ENCODE measurements at places on chromosomes 13 and 19.
A peak's percentile ranks its signal among the peaks of the same experiment; 100 is the strongest.

GRCh38 chr19:920051-920864 is 3.1 kb downstream of the KISS1R start:
- DNase-seq = peak; percentile 58

GRCh38 chr19:41945135-41945766 is 13.9 kb downstream of the RABAC1 start:
- DNase-seq = peak; percentile 92

DNA sequence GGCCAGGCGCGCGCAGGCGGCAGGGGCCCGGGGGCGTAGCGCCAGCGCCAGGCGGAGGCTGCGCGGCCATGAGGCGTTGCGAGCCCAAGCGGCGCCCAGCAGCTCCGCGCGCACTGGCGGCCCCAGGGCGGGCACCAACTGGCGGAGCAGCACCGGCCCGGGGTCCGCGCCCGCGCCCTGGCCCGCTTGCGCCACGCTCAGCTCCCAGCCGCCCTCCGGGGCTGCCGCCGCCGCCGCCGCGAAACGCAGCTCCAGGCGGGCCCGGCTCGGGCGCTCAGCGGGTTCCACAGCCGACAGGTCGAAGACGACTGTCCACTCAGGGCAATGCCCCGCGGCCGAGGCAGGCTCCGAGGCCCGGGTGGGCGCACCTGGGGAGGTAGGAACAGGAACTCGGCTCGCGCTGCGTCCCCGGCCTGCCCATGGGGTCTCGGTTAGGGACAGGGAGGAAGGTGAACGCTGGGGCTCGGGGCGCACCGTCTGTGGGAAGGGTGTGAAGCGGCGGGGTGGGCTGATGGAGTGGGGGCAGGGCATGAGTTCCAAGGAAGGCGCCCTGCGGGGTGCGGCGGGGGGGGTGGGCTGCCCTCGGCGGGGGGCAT is 26.8 kb downstream of the CERS1 start:
- no peak for DNase-seq

- no peak for DNase-seq
Measured at GRCh38 chr13:44169018-44169911, 204.4 kb upstream of the SERP2 start.

- DNase-seq = no peak
Measured at GRCh38 chr19:18098891-18099622, 1.5 kb downstream of the MAST3 start.

DNA sequence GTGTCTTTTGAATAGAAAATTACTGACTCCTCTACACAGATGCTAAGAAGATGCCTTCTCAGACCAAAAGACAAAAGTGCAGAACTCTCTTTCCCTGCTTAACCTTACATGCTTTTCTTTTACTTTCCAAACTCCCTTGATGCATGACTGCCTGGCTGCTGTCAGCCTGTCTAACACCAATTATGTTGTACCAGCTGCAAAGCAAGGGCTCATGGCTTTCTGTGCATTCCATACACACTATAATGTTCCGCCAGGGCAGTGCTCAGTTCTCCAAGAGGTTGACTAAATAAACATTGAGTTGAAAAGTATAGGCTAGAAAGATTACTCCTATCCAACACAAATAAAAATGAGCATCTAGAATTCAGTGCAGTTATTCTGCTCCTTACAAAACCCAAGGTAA is 330.4 kb upstream of the NBEA start:
- no peak for DNase-seq

- peak; percentile 34 for DNase-seq
Measured at GRCh38 chr13:114131583-114132418, 622 bp downstream of the RASA3 start.

- no peak for DNase-seq
Measured at GRCh38 chr19:3842948-3843347, 25.9 kb downstream of the ZFR2 start.

- DNase-seq = no peak
Measured at GRCh38 chr19:13790354-13790753, 4.9 kb upstream of the ZSWIM4 start.

- DNase-seq = no peak
Measured at GRCh38 chr13:27168906-27169657, 2.5 kb downstream of the USP12 start.

- DNase-seq = no peak
Measured at GRCh38 chr13:50370303-50370950, 355.2 kb downstream of the KCNRG start.

DNA sequence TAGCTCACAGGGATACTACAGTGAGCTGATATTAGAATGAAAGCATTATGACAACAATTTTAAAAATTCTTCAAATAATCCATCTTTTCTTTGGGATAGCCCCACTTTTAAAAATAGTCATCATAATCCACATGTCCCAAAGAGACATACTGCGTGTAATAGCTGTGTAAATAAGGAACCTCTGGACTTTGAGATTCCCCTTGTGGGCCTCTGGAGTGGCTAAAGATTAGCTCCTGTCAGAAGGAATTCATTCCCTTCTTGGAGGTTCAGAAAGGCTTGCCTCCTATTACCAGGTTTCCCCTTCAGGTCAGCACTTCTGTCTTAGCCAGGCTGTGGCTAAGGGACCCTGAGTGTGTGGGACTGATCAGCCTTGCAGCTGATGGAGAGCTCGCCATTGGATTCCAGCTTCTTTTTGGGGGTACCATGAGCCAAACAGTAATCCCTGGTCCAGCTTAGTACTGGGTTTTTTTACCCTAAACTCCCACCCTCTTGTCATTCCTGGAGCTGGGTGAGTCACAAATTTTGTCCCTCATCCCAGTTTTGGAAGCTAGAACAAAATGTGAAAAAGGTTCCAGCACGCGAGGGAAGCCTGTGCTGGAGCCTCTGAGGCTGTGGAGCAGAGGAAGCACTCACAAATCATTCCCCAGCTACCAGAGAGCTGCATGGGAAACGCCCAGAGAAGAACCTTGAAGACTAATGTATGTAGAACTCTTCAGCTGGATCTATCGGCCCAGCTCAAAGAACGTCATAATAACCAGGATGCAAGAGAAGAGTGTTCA is 96.7 kb downstream of the RNASEH2B start:
- no peak for DNase-seq

DNA sequence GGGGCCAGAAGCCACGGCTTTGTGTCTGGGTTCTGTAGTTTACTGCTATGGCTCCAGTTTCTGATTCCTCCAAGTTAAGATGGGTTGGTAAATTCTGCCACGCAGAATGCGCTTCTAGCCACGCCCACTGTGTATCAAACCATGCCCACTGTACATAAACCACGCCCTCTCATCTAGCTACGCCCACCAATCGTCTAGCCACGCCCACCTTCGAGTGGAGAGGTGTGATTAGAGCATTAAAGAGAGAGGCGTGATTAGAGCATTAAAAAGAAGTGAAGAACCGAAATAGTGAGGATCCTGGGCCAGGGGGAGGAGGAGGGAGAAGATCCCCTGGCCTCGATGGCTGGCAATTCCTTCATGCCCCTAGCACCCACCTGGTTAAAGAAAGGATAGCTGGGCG is 43.7 kb upstream of the ADGRE5 start:
- DNase-seq = peak; percentile 37

DNA sequence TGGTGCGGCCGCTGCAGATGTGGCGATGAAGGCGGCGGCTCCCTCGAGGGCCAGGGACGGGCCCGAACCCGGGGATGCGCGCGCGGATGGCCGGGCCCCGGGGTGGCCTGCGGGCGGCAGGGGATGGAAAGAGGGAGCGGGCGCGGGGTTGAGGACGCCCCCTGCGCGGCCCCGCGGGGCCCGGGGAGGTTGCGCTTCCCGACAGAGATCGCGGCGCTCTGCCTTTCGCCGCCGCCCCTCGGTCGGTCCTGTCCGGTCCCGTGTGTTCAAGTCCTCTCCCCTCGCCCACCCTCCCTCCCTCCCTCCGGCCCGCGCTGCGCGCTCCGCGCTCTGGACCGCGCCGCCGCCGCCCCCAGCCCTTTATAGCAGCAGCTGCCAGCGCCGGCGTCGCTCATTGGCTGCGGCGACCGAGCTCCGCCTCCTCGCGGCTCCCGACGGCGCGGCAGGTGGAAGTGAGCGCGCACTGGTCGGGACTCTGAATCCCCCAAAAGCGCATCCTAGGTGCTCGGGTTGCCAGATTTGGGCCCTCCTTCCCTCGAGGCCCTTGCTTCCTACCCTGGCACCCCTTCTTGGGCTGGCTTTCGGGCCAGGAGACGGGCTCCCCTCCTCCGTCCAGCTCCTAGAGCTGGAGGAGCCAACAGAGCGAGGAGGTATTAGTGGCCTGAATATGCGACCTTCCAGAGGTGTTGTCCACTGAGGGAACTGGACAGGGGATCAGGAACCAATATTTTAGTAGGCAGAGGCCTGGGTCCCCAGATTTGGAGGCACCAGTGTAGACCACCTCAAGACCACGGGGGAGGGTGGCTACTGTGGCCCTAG is at the start of gene ELAVL3:
Gene ELAVL3 (minus strand): TSS at position 332 of the 819 bp plus-strand sequence. CDS start 438 bp downstream, outside the sequence.
- DNase-seq = no peak

DNA sequence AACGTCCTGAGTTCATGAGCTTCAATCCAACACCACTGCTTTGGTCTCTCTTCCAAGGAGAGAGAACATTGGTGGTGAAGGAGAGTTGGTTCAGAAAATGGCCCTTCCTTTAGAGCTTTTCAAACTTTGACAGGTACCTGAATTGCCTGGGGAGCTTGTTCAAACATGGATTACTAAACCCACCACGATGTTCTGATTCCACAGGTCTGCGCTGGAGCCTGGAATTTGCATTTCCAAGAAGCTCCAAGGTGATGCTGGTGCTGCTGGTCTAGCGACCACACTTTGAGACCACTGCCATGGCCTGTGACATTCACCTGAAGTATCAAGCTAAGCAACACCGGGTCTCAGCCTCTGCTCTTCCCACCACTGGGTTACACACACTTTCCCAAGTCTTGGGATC is 60.2 kb downstream of the GSX1 start:
- DNase-seq = no peak

GRCh38 chr13:50078895-50079654 is 63.8 kb downstream of the KCNRG start:
- DNase-seq = no peak

- no peak for DNase-seq
Measured at GRCh38 chr19:17246681-17247425, 1.1 kb upstream of the NR2F6 start.

DNA sequence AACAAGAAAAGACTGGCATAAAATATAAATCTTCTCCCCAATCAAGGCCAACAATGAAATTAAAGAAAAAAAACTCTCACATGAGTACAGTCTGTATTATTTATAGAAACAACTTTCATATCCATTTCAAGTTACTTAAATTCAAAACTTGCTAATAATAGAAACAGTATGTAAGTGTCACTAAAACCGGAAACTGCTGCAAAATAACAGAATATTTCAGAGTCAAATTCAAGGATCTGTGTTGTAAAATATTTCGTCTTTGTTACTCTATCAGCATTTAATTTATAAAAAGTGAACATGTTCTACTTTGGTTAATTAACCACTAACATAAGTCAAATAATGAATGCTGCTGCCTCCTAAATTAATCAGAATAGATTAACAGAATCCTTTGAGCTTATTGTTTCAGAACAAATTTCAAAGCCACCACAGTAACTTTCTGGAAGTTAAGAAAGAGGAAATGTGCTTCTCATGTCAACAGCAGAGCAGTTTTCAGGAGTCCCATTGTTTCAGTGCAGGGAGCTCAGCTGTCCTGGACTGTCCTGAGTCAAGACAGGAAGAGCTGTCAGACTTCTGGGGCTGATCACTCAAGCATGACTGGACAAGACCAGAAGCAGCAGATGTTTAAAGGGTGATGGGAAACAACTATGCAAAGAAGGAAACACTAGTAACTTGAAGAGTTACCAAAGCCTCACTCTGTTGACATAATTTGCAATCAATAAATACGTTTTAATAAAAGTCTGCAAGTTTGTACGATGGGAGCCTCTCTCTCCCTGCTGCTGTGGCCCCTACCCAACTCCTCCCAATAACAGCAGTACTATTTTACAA is 76.9 kb downstream of the FOXO1 start:
- no peak for DNase-seq

DNA sequence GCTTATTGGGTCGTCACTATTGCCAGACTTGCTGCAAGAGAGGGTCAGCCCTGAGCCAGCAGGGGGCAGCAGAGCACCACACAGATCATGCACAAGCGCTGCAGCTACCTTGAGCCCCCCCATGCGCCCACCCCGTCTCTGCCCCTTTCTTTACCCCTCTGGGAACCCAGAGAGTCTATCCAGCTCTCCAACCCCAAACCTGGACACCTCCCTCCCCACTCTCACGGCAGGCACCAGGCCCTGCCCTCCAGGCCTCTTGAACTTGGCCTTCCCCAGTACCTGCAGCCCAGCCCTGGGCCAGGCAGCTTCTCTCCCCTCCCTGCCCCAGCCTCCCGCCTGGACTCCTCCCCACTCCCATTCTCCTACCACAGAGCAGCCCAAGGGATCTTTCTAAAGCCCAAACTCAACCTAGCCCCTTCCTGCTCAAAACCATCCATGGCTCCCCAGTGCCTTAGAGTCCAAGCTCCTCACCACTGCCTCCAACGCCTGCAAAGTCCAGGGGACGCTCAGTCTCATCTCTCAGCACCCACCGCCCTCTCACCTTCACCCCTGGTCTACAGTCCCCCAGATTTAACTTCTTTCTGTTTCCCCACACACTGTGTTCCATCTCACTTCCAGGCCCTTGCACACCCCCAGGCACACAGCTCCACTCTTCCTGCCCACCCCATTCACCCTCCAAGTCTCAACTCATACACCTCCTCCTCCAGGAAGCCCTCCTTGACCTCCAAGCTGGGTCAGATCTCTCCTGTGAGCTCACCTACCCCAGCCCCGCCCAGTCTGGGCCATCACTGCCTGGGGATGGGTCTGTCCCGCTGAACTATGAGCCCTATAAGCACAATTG is 9.4 kb upstream of the CEACAM16 start:
- peak; percentile 85 for DNase-seq

DNA sequence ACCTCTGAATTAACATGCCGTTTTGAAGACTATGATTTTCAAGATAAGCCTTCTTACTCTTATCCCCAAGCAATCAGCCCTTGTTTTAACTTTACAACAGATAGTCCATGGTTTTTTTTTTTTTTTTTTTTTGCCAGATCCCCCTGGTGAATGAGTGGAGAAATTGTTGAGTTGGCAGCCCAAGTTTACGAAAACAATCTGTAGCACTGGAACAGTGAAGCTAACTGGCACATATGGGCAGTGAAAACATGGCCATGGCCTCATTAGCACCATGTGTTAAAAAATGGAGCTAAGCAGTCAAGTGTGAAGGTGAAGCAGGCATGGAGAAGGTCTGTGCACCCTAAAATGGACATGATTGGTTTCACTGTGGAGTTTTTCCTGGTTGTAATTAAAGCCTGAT is 812.1 kb upstream of the MIR17HG start:
- no peak for DNase-seq

- no peak for DNase-seq
Measured at GRCh38 chr13:94188201-94188854, 291.2 kb downstream of the DCT start.

DNA sequence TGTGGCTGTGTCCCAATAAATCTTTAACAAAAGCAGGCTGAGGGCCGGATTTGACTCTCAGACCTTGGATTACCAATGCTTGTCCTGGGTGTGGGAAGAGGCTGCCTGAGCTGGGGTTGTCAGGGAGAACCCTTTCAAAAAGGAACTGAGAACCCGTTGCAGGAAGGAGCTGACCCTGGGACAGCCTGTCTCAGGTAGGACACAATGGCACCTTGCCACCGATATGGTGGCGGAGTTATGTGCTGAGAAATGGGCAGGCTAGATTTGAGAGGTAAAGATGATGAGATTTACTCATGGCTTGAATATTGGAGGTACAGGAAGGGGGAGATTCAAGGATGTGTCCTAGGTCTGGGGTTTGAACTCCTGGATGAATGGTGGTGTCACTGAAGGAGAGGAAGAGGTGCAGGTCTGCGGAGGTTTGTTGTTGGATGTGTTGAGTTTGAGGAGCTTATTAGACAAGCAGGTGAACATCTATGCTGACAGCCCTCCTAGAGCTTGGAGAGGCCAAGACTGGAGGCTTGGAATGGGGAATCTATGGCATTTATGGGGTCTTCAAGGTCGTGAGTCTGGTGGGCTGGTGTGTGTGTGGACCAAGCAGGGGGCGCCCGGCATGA is 7.2 kb downstream of the PLEKHF1 start:
- no peak for DNase-seq

Measured in stimulated activated CD4-positive, alpha-beta T cell treated with anti-CD3 and anti-CD28 coated beads, Interleukin-4, amount 100 ng/mL, for 24 hours (primary cell).